Osteoblast (primary cell): ENCODE measurements at places on chromosomes 6 and 20. TPM values are rescaled to one million over a fixed set of nuclear protein-coding genes. Genes with fewer than 3 reads are reported as not detected.

CD93 gene
- not detected in 2 replicates for total RNA-seq

- no peak overlapping the region for H3K4me3 ChIP-seq
- H3K4me1 ChIP-seq, result no peaks in the 10 kb centered on the region
- no peak for DNase-seq
- H3K36me3 ChIP-seq, result no peaks in the 10 kb centered on the region
- no peaks in the 10 kb centered on the region for H3K27me3 ChIP-seq
Observed at GRCh38 chr6:4336084-4336483, 200.7 kb upstream of the ECI2 start.

DNA sequence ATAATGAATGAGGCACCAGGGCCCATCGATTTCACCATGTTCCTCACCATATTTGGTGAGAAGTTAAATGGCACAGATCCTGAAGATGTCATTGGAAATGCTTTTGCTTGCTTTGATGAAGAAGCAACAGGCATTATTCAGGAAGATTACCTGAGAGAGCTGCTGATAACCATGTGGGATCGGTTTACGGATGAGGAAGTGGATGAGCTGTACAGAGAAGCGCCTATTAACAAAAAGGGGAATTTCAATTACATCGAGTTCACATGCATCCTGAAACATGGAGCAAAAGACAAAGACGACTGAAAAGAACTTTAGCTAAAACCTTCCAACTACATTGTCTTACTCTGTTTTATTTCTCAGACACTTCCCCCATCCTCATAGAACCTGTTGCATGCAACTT lies 21.6 kb upstream of the ZBTB22 start:
- no peaks in the 10 kb centered on the region for H3K4me1 ChIP-seq
- no peak for DNase-seq
- no peak overlapping the region for H3K27ac ChIP-seq
- no peaks in the 10 kb centered on the region for H3K36me3 ChIP-seq
- H3K4me3 ChIP-seq, result no peak overlapping the region
- peaks cover 3% of the 10 kb centered on the region for H3K27me3 ChIP-seq

DNA sequence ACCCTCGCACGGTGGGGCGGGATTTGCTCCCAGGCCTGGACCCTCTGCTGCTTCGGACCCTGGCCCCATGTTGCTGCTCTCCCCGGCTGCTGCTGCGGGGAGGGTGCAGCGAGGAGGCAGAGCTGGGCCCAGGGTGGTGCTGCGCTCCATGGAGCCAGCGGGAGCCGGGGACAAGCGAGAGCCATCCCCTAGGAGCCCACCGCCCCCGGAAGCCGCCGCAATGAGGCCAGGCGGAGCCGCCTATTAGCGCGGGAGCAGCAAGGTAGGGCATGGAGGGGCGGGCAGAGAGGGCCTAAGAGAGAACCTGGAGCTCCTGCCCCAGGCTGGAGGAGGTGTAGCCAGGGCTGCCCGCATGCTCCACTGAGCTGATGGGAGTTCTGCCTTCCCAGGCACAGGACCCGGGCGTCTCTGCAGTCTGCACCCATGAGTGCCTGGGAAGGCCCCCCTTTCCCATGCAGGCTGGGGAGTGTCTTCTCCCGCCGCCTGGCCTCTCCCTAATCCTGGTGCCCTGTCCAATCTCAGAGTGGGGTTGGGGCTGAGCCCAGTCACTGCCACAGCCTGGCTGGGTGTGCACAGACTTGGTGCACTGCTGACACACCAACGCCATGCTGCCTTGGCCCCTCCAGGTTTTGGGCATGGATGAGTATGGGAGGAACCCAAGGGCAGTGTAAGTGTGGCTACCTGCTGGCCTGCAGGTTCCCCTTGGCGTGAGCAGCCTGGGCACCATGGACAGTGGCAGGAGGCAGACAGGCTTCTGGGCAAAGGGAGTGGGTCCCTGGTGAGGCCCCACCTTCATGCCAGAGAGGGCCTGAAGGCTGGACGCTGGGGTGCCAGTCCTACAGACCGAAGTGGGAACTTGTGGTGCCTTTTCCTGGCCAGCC lies 360.6 kb upstream of the MAP3K7 start:
- no peaks in the 10 kb centered on the region for H3K36me3 ChIP-seq
- H3K4me1 ChIP-seq, result no peaks in the 10 kb centered on the region

DNA sequence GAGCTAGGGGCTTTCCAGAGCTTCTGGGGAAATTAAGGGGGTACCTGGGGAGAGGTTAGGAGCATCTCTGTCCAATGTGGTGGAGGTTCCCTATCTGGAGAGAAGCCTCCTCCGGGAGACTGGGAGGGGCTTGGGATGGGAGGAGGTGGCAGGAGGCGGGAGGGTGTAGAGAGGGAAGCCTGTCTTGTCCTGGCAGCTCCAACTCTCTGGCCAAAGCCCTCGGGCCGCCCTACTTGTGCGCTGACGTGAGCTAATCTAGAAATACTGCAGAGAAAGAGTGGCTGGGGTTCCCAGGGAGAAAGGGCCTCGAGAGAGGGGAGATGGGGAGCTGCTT lies 1.6 kb upstream of the SLC32A1 start:
- H3K27me3 ChIP-seq, result peaks cover 90% of the 10 kb centered on the region
- H3K27ac ChIP-seq, result no peak overlapping the region
- no peaks in the 10 kb centered on the region for H3K4me1 ChIP-seq
- H3K4me3 ChIP-seq, result no peak overlapping the region
- no peaks in the 10 kb centered on the region for H3K36me3 ChIP-seq

HLA-DOB gene
- 0.36 TPM in 1 of 2 replicates, not detected in the other for total RNA-seq

DNA sequence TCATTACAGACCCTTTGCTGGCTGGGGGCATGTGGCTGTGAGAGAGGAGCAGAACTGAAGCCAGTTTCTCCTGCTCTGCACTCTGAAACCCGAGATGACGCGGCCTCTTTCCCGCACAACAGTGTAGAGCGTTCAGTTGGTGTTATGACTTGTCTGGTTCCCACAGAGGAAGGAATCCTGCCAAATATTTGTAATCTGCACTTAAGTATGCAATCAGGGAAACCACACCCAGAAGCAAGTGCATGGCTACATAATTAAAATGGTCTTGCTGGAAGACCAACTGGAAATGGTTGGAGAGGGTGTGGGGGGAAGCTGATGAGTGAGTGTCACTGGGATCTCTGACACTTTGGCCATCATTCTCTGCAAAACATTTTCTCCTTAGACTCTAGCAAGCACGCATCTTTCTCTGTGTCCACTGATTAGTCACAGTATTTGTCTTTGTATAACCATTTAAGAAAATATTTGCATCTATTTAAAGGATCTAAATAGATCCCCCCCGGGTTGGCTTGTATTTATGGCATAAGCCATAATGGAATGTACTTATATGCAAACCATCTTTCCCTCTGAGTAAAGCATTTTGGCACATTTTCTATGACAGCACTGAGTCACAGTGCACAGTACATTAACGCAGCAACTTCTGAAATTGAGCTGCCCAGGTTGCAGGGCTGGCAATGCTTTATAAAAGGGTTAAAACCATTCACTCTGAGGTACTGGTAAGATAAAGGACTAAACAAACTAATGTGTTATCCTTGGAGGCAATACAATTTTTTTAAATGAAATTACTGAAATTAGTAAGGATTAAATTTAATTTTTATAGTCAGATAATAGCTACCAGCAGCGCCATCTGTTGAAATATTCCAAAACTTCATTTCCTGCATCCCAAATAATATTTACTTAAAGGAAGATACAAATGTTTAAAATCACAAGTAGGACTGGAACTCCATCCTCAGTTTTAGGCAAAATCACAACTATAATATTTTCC lies 76.7 kb downstream of the FOXC1 start:
- peak overlapping the region; percentile 87 for H3K27ac ChIP-seq
- H3K36me3 ChIP-seq, result no peaks in the 10 kb centered on the region
- peak overlapping the region; percentile 5 for H3K4me3 ChIP-seq
- DNase-seq, result peak; percentile 96

- no peak overlapping the region for H3K4me3 ChIP-seq
- H3K27me3 ChIP-seq, result no peaks in the 10 kb centered on the region
- peak; percentile 17 for DNase-seq
- H3K36me3 ChIP-seq, result no peaks in the 10 kb centered on the region
- no peak overlapping the region for H3K27ac ChIP-seq
Observed at GRCh38 chr6:158703111-158703836, 53.4 kb downstream of the SYTL3 start.

ROS1 gene
- 0.59 and 1.4 TPM in 2 replicates for total RNA-seq

DNA sequence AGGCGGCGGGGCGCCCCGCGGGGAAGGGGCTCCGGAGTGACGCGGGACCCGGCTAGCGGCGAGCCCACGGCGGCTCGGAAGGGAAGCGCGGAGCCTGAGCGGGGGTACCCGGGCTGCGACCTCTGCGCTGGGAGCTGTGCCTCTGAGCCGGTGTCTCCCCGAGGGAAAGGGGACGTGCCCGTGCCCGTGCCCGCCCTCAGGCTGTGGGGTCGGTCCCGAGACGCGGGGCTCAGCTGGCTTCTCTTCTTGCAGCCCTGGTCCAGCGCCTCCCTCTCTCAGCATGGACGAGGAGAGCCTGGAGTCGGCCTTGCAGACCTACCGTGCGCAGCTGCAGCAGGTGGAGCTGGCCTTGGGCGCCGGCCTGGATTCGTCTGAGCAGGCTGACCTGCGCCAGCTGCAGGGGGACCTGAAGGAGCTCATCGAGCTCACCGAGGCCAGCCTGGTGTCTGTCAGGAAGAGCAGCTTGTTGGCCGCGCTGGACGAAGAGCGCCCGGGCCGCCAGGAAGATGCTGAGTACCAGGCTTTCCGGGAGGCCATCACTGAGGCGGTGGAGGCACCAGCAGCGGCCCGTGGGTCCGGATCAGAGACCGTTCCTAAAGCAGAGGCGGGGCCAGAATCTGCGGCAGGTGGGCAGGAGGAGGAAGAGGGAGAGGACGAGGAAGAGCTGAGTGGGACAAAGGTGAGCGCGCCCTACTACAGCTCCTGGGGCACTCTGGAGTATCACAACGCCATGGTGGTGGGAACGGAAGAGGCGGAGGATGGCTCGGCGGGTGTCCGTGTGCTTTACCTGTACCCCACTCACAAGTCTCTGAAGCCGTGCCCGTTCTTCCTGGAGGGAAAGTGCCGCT lies 686 bp downstream of the ZGPAT start:
- peak overlapping the region; percentile 56 for H3K27ac ChIP-seq
- H3K4me3 ChIP-seq, result peak overlapping the region; percentile 87
- H3K27me3 ChIP-seq, result no peaks in the 10 kb centered on the region
- peak; percentile 87 for DNase-seq
- peaks cover 54% of the 10 kb centered on the region for H3K36me3 ChIP-seq

- H3K4me3 ChIP-seq, result no peak overlapping the region
- no peak for DNase-seq
- H3K36me3 ChIP-seq, result no peaks in the 10 kb centered on the region
- peaks cover 5% of the 10 kb centered on the region for H3K4me1 ChIP-seq
- H3K27ac ChIP-seq, result no peak overlapping the region
- peaks cover 5% of the 10 kb centered on the region for H3K27me3 ChIP-seq
Observed at GRCh38 chr6:28725890-28726348, 197.9 kb downstream of the TRIM27 start.
